ENCODE measurements at places on chromosomes 7 and 10.

GRCh38 chr10:127200646-127201045 lies 4.3 kb upstream of the INSYN2A start:
- no peak for DNase-seq

DNA sequence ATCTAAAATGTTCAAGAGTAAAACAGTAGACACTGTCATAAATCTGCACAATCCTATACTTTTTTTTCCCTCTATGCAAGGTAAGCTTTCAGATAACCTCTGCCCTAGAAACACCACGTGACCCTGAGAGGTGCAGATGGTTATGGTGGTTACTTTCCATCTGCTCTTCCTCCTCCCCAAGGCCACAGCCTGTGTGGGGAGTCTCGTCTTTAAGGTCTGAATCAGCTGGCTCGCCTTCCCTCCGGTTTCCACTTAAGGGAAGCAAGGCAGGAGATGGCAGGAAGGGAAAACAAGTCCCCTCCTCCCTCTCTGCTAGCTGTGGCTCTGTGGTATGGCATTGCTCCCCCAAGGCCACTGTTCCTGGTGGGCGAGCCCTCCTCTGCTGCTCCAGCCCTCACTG lies 181.8 kb downstream of the GLI3 start:
- DNase-seq = no peak

- no peak for DNase-seq
These were observed 67.9 kb downstream of the CACNA2D1 start for GRCh38 chr7:82375713-82376112.

GRCh38 chr10:110818311-110819256 lies 53.1 kb upstream of the PDCD4 start:
- no peak for DNase-seq

DNA sequence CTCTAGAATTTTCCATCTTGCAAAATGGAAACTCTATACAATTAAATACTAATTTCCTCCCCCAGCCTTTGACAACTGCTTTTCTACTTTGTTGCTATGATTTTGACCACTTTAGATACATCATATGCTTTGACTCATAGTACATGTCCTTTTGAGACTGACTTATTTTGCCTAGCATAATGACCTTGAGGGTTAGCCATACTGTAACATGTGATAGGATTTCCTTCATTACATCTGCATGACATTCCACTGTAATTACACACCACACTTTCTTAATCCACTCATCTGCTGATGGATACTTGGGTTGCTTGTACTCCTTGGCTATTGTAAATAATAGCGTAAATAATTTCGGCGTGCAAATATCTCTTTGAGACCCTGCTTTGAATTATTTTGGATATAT lies 127.7 kb downstream of the JAZF1 start:
- DNase-seq = no peak

- no peak for DNase-seq
These were observed 144.5 kb downstream of the ADCY1 start for GRCh38 chr7:45718464-45719330.

DNA sequence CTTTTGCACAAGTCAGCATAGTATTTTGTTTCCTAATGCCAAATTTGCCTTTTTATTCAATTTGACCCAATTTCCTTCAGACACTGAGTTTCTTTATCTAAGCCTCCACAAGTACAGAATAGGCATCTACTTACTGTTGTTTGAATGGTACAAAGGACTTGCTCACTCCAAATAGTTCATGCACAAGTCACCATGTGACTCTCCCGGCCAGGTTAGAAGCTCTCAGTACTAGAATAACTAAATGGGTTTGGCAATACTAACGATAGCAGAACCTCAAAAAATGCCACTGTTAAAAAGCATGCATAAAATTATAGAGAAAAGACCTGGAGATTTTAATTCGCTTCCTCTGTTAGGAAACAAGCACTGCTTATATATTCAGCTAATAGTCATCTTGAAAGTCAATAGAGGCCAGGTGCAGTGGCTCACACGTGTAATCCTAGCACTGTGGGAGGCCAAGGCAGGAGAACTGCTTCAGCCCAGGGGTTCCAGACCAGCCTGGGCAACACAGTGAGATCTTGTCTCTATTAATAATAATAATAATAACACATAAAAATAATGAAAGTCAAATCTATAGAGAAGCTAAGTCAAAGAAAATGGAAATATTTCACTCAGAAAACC lies 335.8 kb upstream of the MBL2 start:
- DNase-seq = no peak

GRCh38 chr7:18337048-18337809 lies 158.3 kb upstream of the HDAC9 start:
- no peak for DNase-seq

DNA sequence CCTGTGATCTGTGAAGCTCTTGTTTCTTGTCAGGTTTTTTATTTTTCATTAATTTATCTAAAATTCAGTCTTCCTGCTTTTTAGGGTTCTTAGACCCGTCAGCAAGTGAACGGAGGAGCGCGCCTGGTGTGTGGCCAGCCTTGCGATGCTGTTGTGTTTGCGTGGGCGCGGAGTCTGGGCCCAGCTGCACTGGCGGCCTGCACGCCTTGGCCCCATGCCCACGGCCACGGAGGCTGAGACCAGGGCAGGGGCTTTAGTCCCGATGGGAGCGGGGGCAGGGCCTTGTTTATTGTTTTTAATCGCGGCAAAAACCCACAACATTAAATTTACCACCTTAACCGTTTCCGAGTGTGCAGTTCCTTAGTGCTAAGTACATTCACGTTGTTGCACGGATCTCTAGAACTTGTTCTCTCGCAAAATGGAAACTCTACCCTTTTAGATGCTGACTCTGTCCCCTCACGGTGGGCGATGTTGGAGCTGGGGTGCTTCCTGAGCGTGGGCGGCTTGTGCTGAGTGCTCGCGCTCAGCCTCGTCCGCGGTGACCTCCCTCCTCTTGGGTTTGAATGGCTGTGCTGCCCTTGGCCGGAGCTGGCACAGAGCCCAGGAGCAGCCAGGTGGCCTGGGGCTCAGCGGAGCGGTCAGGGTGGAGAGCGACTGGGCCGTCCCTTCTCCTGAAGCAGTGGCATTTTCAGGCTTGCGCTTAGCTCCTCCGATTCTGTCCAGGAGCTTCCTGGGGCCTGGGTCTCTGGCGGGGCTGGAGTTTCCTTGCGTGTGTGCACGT lies 69.1 kb downstream of the INPP5A start:
- DNase-seq = no peak

- no peak for DNase-seq
These were observed 53.7 kb downstream of the CCDC6 start for GRCh38 chr10:59852670-59853069.

GRCh38 chr10:95430231-95430951 lies 130.8 kb downstream of the SORBS1 start:
- DNase-seq = peak; percentile 28

- no peak for DNase-seq
These were observed 174.7 kb upstream of the GRB10 start for GRCh38 chr7:50957431-50957830.

DNA sequence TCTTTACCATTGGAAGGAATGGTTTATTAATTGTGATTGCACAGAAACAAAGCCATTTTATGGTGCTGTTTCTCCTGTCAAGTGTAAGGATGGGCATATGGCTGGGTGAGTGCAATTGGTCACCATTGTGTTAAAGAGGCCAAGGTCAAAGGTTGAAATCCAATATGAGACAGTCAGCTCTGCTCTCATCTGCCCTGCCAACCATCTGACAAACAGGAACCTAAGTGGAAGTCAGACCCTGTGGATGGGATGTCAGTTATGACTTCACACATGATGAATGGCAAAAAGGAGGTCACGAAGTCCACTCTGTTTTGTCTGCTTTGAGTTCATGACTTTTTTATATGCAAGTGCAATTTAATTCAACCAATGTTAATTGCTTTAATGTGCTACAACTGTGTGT lies 172.7 kb upstream of the TMEM229A start:
- no peak for DNase-seq

DNA sequence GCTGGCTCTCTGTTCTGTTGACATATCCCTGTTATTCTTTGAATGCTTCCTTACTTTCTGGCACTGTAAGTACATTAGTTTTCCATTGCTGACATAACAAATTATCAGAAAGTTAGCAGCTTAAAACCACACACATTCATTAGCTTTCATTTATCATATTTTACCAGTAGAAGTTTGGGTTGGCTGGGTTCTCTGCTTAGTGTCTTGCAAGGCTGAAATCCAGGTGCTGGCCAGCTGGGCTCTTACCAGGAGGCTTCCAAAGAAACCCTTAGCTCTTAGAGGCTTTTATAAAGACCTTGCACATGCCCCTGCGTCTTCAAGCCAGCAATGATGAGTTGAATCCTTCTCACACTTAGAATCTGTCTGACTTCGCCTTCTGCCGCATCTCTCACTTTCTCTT lies 160.6 kb downstream of the MLLT10 start:
- no peak for DNase-seq

GRCh38 chr10:49280001-49280408 lies 19.0 kb upstream of the C10orf71 start:
- DNase-seq = no peak

- DNase-seq = no peak
These were observed 14.9 kb upstream of the PON3 start for GRCh38 chr7:95411036-95411435.

GRCh38 chr7:136353287-136353686 lies 376.1 kb upstream of the MTPN start:
- DNase-seq = no peak

DNA sequence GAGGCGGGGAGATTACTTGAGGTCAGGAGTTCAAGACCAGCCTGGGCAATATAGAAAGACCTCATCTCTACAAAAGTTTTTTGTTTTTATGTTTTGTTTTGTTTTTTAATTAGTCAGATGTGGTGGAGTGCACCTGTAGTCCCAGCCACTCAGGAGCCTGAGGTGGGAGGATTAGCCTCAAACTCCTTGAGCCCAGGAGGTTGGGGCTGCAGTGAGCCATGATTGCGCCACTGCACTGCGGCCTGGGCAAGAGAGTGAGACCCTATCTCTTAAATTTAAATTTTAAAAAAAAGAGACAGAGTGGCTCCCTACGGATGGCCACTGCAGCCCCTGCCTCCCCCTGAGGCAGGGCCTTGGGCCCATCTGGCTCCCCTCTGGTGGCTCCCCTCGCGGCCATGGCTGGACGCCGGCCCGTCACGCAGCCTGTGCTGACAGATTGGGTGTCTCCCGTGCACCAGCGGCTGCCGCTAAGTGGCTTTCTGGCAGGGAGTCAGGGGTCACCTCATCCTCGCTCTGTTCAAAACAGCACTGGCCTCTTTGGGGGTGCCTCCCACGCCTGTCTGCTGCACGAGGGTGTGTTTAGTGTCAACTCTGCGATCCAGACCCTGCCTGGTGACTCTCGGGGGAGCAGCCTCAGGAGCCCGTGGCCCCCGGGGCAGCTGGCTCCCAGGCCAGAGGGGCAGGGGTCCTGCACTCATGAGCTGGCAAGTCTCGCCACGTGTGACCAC lies 44.4 kb upstream of the ELN start:
- no peak for DNase-seq

GRCh38 chr7:120724448-120724847 lies 133.5 kb downstream of the TSPAN12 start:
- no peak for DNase-seq

DNA sequence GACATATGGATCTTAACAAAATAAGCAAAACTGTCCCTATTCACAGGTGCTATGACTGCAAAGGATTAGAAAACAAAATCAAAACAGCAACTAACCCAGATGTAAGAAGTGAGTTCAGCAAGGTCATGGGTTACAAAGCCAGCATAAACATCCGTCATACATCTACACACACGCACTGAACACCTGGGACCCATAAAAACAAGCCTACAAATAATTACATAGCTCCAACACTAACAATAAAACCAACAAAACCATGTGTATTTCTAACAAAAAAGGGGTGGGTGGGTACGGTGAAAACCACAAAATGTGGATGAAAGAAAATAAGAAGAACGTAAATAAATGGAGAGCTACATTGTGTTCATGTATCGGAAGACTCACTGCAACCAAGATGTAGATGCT lies 256.8 kb downstream of the ELFN1 start:
- no peak for DNase-seq

- DNase-seq = no peak
These were observed 125.9 kb downstream of the TRRAP start for GRCh38 chr7:99004216-99004615.

- no peak for DNase-seq
These were observed 72.6 kb upstream of the SEPHS1 start for GRCh38 chr10:13420532-13421307.

- DNase-seq = no peak
These were observed 426.9 kb downstream of the LRMDA start for GRCh38 chr10:75858339-75858738.

- no peak for DNase-seq
These were observed 2.5 kb downstream of the TCF7L2 start for GRCh38 chr10:112952282-112953173.

- DNase-seq = no peak
These were observed 33.0 kb upstream of the VKORC1L1 start for GRCh38 chr7:65839846-65840245.

- no peak for DNase-seq
These were observed 1.5 kb downstream of the ANK3 start for GRCh38 chr10:60388116-60388625.

DNA sequence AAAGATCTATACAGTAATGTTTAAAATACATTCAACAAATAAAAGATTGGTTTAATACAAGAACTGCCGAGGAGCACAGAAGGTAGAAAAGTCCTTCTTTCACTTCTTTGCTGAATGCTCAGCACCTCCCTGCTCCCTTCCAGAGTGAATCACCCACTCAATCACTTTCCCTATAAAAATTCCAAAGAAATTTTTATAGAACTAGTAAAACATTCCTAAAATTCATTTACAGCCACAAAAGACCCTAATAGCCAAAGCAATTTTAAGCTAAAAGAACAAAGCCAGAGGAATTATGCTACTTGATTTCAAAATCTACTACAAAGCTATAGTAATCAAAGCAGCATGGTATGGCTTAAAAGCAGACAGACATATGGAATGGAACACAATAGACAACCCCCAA lies 320.9 kb downstream of the PCLO start:
- DNase-seq = no peak

- DNase-seq = no peak
These were observed 137.7 kb downstream of the DKK1 start for GRCh38 chr10:52451817-52452216.

- DNase-seq = no peak
These were observed 7.5 kb downstream of the ASB4 start for GRCh38 chr7:95493247-95493646.

GRCh38 chr7:45359250-45359649 lies 201.7 kb downstream of the RAMP3 start:
- no peak for DNase-seq

GRCh38 chr10:36683421-36683820 lies 442.0 kb upstream of the ANKRD30A start:
- no peak for DNase-seq

- no peak for DNase-seq
These were observed 36.7 kb downstream of the GBX1 start for GRCh38 chr7:151130741-151131157.

- no peak for DNase-seq
These were observed 25.2 kb upstream of the PLXDC2 start for GRCh38 chr10:19791032-19791431.

GRCh38 chr7:156610601-156611000 lies 30.0 kb upstream of the RNF32 start:
- DNase-seq = no peak

- DNase-seq = no peak
These were observed 237.5 kb upstream of the MKLN1 start for GRCh38 chr7:131090188-131090587.

- no peak for DNase-seq
These were observed 261.4 kb downstream of the MTERF1 start for GRCh38 chr7:91618776-91619765.

- peak; percentile 37 for DNase-seq
These were observed 56.5 kb downstream of the RBM17 start for GRCh38 chr10:6145166-6145987.

- DNase-seq = no peak
These were observed 97.2 kb downstream of the PRKCQ start for GRCh38 chr10:6482737-6483357.

- no peak for DNase-seq
These were observed 292.4 kb upstream of the MYO3A start for GRCh38 chr10:25641595-25641994.

- DNase-seq = no peak
These were observed 44.2 kb downstream of the ZMIZ1 start for GRCh38 chr10:79112881-79113431.
